Right ventricle myocardium inferior (tissue), 1 donor: ENCODE measurements at places on chromosomes 11 and 22. TPM values are rescaled to one million over a fixed set of nuclear protein-coding genes. Genes with fewer than 3 reads are reported as not detected.

DEUP1 gene
- not detected for total RNA-seq

HOATZ gene
- not detected for total RNA-seq

SEC14L2 gene
- total RNA-seq, result 0.65 TPM

- peak; percentile 16 for DNase-seq
Measured at GRCh38 chr22:24736526-24737053, 37.9 kb downstream of the PIWIL3 start.

- DNase-seq, result no peak
Measured at GRCh38 chr11:65658174-65659021, 4.3 kb downstream of the RELA start.

DNA sequence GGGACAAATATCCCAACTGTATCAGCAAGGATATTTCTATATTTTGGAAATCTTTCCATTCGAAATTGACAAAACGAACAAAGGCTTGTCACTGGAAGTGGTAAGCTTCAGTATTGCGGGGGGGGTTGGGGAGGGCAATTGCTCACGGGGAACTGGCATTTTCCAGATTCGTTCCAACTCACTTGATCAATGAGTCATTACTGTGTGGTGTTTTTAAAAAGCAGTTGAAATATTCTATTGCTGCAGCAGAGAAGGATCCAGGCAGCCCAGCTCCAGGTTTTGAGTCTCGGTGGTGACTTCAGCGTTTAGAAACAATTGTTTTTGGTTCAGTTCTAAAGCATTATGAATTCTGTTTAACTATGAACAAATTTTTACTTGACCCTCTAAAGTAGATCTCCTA lies 33.8 kb upstream of the FBLN1 start:
- DNase-seq, result no peak

GRCh38 chr11:119589001-119589400 lies 140.0 kb downstream of the NECTIN1 start:
- no peak for DNase-seq
